ENCODE measurements at places on chromosomes 1 and 21. TPM values are rescaled to one million over a fixed set of nuclear protein-coding genes. Genes with fewer than 3 reads are reported as not detected.

The DDR2 gene
- total RNA-seq: 2.9 TPM

The KCNC4 gene
- 5.8 TPM for total RNA-seq

- no peak for ATAC-seq
Observed at GRCh38 chr1:3703786-3704371, 48.4 kb upstream of the CCDC27 start.

GRCh38 chr1:87800006-87800405, 471.3 kb downstream of the LMO4 start:
- ATAC-seq: no peak
